ENCODE measurements at places on chromosomes 7 and 10. TPM values are rescaled to one million over a fixed set of nuclear protein-coding genes. Genes with fewer than 3 reads are reported as not detected.

The PIK3CG gene
- total RNA-seq = 0.82 TPM

GRCh38 chr7:138417078-138417700 is 42.9 kb upstream of the TRIM24 start:
- DNase-seq = no peak
- no peaks in the 10 kb centered on the region for H3K36me3 ChIP-seq
- no peaks in the 10 kb centered on the region for H3K4me1 ChIP-seq
- H3K4me3 ChIP-seq = no peak overlapping the region
- H3K27me3 ChIP-seq = no peaks in the 10 kb centered on the region
- H3K27ac ChIP-seq = no peak overlapping the region

- H3K27me3 ChIP-seq = no peaks in the 10 kb centered on the region
- no peak for DNase-seq
- no peak overlapping the region for H3K27ac ChIP-seq
- no peaks in the 10 kb centered on the region for H3K36me3 ChIP-seq
- no peak overlapping the region for H3K4me3 ChIP-seq
These were observed 63.7 kb upstream of the LRRC17 start for GRCh38 chr7:102849079-102849478.

DNA sequence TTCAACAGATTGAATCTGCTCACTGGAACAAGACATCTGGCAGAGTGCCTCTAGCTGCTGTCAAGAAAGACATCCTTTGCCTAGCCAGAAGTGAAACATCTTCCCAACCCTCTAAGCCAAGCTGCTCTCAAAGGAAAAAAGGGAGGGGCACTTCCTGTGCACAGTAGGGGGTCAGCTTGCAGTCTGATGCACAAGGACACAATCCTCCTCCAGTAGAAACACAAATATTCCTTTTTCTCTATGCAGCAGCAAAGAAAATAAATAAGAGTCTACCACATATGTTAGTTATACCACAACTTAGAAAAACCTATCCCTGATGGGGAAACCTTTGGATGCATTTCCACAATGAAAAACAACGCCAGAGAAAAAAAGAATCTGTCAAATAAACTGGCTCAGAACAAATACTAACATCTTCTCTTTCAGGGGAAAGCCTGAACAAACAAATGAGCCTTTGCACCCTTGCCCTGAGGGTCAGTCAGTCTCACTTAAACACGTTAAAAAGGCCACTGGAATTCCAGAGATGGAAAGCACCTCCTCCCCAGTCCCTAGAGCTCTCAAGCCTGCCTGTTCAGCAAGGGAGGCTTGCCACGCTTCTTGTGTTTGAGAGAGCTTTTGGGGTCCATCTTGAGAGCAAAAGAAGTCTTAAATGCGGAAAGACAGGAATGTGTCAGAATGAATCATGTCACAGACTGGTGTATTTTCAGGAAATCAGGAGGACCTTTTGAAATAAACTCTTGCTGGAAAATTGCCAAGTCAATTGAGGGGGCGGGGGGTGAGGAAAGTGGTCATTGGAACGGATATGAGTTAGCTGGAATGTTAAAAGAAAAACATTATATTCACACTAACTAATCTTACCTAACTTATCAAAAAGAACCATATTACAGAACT is 7.5 kb downstream of the LAMB1 start:
- H3K27ac ChIP-seq = peak overlapping the region; percentile 54
- DNase-seq = no peak
- H3K4me1 ChIP-seq = no peaks in the 10 kb centered on the region

- no peaks in the 10 kb centered on the region for H3K36me3 ChIP-seq
- H3K27me3 ChIP-seq = no peaks in the 10 kb centered on the region
- H3K4me3 ChIP-seq = no peak overlapping the region
- no peaks in the 10 kb centered on the region for H3K4me1 ChIP-seq
These were observed 658.1 kb upstream of the MGMT start for GRCh38 chr10:128808921-128809440.

The PDZD7 gene
- total RNA-seq = 1.3 TPM

The GDF10 gene
- total RNA-seq = 0.63 TPM

DNA sequence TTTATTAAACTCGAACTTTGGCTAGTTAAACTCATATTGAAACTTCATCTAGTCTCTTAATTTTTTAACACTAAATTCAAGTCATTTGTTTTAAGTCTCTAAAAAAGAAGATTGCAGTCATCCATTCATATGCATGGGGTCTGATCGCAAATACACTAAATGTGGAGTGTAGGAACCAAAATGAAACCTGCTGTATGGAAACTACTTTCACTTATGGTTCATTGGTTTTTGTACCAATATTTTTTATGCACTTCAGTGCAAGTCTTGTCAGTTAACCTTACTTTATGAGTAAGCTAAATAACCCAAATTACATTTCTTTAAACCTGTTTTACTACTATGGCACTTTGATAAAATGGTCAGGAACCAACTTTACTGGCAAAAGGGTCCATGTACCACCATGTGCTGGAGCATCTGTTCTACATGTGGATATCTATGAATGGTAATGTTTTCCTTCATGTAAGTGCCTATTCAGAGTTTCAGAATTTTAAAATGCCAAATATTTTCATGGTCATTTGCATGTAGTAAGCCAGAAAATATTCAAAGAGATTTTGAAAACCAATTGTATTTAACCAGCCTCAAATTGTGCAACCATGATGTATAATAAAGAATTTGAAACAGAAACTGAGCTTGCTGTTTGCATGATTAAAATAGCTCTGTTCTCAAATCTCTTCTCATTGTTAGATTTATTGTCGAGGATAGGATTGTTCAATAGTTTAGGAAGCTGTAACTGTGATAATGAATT is 7.6 kb upstream of the SUPV3L1 start:
- no peak for DNase-seq
- H3K4me3 ChIP-seq = no peak overlapping the region
- no peaks in the 10 kb centered on the region for H3K4me1 ChIP-seq

The GPR26 gene
- not detected for total RNA-seq

- no peaks in the 10 kb centered on the region for H3K27me3 ChIP-seq
- peaks cover 13% of the 10 kb centered on the region for H3K36me3 ChIP-seq
- peak overlapping the region; percentile 57 for H3K27ac ChIP-seq
- H3K4me1 ChIP-seq = no peaks in the 10 kb centered on the region
- no peak overlapping the region for H3K4me3 ChIP-seq
These were observed 126.2 kb downstream of the NEURL1 start for GRCh38 chr10:103619424-103620351.

DNA sequence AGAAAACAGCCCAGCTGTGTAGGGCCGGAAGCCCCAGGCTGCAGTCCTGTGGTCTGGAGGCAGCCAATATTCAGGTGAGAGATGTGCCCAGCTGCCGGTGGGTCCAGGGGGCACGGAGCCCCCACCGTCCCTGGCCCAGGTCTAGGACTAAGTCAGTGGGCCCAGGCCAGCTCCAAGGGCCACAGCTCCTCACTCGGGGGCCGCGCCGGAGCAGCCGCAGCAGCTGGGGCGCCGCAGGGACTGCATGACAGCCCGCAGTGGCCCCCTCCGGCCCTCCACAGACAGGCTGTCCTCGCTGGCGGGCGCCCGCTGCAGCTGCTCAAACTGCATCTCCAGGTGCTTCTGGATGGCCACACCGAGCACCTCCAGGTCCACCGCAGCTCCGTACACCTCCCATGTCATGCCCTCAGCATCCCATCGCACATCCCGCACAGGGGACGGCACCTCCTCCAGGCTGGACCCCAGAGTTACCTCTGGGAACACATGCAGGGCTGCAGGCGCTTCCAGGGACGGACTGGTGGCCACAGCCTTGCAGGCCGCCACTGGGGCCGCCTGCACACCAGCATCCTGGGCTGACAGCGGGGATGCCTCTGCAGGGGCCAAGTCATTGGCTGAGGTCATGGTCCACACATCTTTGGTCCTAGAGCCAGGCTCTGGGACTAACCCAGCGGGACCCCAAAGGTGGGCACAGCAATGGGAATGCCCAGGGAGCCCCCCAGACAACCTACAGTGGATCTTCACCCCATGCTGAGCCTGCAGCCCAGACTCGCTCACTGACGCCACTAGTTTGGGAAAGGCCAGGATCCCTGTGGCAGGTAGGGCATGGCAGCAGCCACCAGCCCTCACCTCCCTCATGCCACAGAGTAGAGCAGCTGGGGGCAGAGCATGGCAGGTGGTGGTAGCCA is 7.0 kb downstream of the GPRIN2 start:
- no peak overlapping the region for H3K4me3 ChIP-seq
- no peak for DNase-seq
- H3K27me3 ChIP-seq = no peaks in the 10 kb centered on the region
- H3K4me1 ChIP-seq = no peaks in the 10 kb centered on the region
- no peak overlapping the region for H3K27ac ChIP-seq

GRCh38 chr7:8135417-8135816 is 126.5 kb downstream of the ICA1 start:
- no peak overlapping the region for H3K27ac ChIP-seq
- no peak overlapping the region for H3K4me3 ChIP-seq
- no peaks in the 10 kb centered on the region for H3K36me3 ChIP-seq
- no peaks in the 10 kb centered on the region for H3K27me3 ChIP-seq

GRCh38 chr7:37061849-37062559 is 337.7 kb upstream of the AOAH start:
- no peak overlapping the region for H3K27ac ChIP-seq
- no peaks in the 10 kb centered on the region for H3K27me3 ChIP-seq
- H3K36me3 ChIP-seq = no peaks in the 10 kb centered on the region
- no peak for DNase-seq

Data from right atrium auricular region (tissue), 2 donors.